ENCODE measurements at places on chromosomes 6 and 20. TPM values are rescaled to one million over a fixed set of nuclear protein-coding genes. Genes with fewer than 3 reads are reported as not detected.

The SIRPB1 gene
- total RNA-seq, result 0.12 TPM

The PACRG gene
- total RNA-seq, result 0.32 TPM

DNA sequence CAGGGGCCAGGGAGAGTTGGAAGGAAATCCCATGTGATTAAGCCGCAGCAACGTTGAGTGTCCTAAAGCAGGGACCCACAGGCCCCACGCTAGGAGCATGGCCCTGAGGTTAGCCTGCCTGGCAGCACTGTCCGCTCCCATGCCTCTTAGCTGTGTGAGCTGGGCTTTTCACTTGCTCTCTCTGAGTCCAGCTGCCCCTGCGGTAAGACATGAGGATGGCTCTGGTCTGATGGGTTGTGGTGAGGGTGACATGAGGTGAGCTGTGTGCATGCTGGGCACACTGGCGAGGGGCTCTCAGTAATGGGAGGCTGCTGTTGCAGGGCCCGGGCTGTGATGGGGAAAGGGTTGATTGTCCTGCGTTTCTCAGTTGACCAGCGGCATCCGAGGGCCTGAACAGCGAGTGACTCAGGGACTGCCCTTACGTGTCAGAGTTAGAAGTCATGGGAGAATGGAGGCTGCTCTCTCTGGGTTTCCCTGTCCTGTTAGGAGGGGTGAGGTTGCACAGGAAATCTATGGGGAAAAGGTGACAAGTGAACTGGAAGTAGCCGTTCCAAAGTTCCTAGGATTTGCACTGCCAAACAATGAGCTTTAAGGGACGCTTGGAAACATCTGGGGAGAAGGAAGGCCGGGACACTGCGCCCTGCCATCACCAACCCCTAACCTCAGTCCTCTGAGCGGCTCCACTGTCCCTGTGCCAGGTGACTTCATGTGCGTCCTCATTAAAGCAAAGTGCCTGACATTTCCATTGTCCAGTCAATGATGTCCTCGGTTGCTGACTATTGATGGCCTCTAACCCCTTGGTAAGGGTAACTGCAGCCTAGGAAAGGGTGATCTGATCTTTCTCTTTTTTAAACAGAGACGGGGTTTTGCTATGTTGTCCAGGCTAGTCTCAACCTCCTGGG, 51.3 kb downstream of the ADNP start:
- H3K36me3 ChIP-seq, result no peaks in the 10 kb centered on the region
- DNase-seq, result no peak
- H3K4me3 ChIP-seq, result no peak overlapping the region
- H3K4me1 ChIP-seq, result no peaks in the 10 kb centered on the region

DNA sequence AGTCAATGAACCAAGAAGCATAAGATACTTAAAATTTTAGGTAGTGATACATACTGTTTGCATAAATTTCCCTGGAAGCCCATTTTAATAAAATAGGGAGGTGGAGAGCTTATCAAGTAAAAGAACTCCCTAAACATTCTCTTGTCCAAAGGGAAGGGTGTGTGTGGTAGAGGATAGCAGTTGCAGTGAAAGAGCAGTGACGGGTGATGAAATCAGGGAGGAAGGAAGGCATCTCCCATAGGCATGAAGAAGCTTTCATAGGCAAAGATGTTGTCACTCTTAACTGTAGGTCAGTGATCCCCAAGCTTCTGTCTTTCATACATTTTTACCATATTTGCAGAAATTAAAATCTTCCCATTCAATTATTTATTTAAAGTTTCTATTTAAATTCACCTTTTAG, 60.0 kb upstream of the ZNF831 start:
- no peaks in the 10 kb centered on the region for H3K36me3 ChIP-seq
- DNase-seq, result no peak
- H3K27ac ChIP-seq, result no peak overlapping the region
- H3K4me1 ChIP-seq, result no peaks in the 10 kb centered on the region

GRCh38 chr20:1707588-1708449, 50.2 kb upstream of the SIRPG start:
- no peaks in the 10 kb centered on the region for H3K36me3 ChIP-seq
- no peaks in the 10 kb centered on the region for H3K27me3 ChIP-seq
- no peak for DNase-seq
- H3K4me1 ChIP-seq, result no peaks in the 10 kb centered on the region
- no peak overlapping the region for H3K27ac ChIP-seq
- H3K4me3 ChIP-seq, result no peak overlapping the region

DNA sequence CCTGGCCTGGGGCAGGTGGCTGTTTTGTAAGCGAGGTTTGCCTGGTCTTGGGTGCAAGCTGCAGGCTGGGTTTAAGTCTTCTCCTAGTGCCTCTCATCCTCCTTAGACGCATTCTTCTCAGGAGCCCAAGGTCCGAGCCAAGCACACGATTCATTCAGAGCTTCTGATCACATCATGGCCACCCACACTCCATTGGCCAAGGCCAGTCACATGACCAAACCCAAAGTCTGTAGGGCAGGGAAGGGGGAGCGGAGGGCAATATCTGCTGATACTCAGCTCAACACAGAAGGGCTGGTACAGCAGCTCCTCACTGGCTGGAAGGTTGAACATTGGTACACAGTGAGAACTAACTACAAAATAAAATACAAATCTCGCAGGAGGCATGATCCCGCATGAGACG, 177.2 kb upstream of the AFDN start:
- no peak overlapping the region for H3K4me3 ChIP-seq
- H3K4me1 ChIP-seq, result no peaks in the 10 kb centered on the region
- H3K27ac ChIP-seq, result no peak overlapping the region

- H3K4me3 ChIP-seq, result no peak overlapping the region
- no peak overlapping the region for H3K27ac ChIP-seq
- H3K4me1 ChIP-seq, result peaks cover 4% of the 10 kb centered on the region
- H3K27me3 ChIP-seq, result no peaks in the 10 kb centered on the region
- no peaks in the 10 kb centered on the region for H3K36me3 ChIP-seq
- no peak for DNase-seq
Observed at GRCh38 chr20:63774306-63774705, 34.7 kb downstream of the SLC2A4RG start.

GRCh38 chr6:47075168-47075567, 33.0 kb upstream of the ADGRF1 start:
- H3K27me3 ChIP-seq, result no peaks in the 10 kb centered on the region
- H3K27ac ChIP-seq, result no peak overlapping the region
- H3K4me1 ChIP-seq, result peaks cover 13% of the 10 kb centered on the region
- no peak for DNase-seq
- no peak overlapping the region for H3K4me3 ChIP-seq

DNA sequence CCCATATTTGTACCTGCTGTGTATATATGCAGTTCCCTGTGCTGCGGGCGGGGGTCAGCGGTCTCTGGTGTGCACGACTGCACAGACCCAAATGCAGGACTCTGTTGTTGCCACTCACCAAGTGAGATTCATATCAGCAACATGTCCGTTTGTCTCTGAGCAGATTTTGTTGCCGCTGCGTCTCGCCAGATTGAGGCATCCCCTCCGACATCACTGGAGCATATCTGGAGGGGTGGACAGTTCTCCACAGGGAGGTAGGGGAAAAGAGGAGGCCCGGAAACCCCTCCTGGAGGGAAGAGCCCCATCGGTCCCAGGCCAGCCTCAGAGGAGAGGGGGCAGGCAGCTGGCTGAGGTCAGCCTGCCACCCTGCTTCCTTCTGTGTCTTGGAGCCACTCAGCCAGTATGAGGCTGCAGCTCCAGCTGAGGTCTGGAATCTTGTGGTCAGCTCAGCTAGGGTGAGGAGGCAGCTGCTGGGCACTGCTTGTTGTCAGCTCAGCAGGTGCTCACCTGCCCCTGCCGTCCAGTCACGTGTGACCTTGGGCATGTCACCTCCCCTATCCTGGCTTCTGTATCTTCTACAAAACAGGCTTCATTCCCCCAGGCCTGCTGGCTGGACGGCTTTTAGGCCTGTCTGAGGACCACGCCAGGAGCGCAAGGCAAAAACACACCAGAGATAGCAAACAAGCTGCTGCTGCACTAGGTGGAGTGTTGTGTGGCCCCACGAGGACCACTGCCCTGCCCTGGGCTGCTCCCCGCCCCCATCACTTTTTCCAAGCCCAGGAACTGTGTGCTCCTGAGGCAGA, 47.1 kb downstream of the HNF4A start:
- peak; percentile 43 for DNase-seq
- peaks cover 11% of the 10 kb centered on the region for H3K4me1 ChIP-seq
- H3K4me3 ChIP-seq, result peak overlapping the region; percentile 64
- H3K27me3 ChIP-seq, result no peaks in the 10 kb centered on the region

GRCh38 chr20:63090052-63090451, 83.3 kb upstream of the BHLHE23 start:
- no peak overlapping the region for H3K27ac ChIP-seq
- no peaks in the 10 kb centered on the region for H3K36me3 ChIP-seq
- H3K4me3 ChIP-seq, result no peak overlapping the region
- peaks cover 11% of the 10 kb centered on the region for H3K27me3 ChIP-seq
- no peaks in the 10 kb centered on the region for H3K4me1 ChIP-seq

- no peak for DNase-seq
- no peak overlapping the region for H3K4me3 ChIP-seq
Observed at GRCh38 chr6:169997187-169997929, 245.9 kb downstream of the ERMARD start.

DNA sequence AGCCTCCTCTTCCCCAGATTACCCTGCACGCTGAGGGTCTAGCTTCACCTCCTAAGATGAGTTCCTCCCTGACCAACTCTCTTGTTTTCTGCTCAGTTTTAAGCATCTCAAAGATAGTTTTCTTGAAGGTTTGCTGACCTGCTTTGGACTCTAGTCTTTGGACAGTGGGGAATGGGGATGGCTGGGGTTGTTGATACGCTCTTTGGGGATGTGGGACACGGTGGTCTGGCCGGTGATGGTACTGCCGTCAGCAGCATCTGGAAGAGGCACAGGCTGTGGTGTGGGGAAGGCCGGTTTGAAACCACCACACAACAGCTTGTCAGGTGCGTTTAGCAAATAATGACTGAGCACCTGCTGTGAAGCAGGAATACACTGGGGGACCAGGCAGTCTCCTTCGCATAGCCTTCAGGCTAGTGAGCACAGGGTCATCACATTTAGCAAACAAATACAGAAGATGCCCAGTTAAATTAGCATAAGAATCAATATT, 94.1 kb downstream of the TMEM242 start:
- no peak overlapping the region for H3K27ac ChIP-seq
- H3K4me3 ChIP-seq, result no peak overlapping the region
- no peaks in the 10 kb centered on the region for H3K36me3 ChIP-seq
- no peak for DNase-seq

DNA sequence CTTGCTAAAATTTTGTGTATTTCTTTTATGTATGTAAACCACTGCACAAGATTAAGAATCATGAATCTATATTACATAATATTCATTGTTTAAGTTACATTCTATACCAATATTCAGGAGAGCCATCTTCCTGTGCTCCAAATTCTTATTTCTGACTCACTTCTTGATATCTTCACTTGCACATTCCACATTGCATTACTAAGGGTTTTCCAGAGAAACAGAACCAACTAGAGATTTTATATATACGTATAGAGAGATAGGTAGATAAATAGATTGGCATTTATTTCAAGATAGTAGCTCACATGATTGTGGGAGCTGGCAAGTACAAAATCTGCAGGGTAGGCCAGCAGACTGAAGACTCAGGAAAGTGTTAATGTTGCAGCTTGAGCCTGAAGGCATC, 222.2 kb upstream of the PRSS16 start:
- H3K27me3 ChIP-seq, result no peaks in the 10 kb centered on the region
- H3K4me1 ChIP-seq, result no peaks in the 10 kb centered on the region
- H3K4me3 ChIP-seq, result no peak overlapping the region
- H3K27ac ChIP-seq, result no peak overlapping the region
- no peak for DNase-seq
